B cell (primary cell): ENCODE measurements at places on chromosomes 16 and 17.

- no peak for DNase-seq
Measured at GRCh38 chr16:68105611-68106010, 20.4 kb downstream of the NFATC3 start.

DNA sequence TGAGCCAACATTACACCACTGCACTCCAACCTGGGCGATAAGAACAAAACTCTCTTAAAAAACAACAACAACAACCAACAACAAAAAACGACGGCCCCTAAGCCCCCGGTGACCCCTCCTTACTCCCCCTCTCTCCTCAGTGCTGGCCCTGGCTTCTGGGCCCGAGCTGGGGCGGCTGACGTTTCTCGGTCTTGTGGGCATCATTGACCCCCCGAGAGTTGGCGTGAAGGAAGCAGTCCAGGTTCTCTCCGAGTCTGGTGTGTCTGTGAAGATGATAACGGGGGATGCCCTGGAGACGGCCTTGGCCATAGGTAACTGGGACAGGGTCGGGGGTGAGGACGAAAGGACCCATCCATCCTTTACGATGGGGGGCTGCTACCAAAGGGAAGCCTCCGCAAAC lies 52.7 kb downstream of the MEAK7 start:
- no peak for DNase-seq

GRCh38 chr17:67293251-67294203 lies 48.5 kb upstream of the HELZ start:
- peak; percentile 70 for DNase-seq

- peak; percentile 84 for DNase-seq
Measured at GRCh38 chr17:77319211-77320043, 178.7 kb downstream of the SEC14L1 start.

GRCh38 chr17:40548982-40549685 lies 16.1 kb downstream of the CCR7 start:
- peak; percentile 43 for DNase-seq

DNA sequence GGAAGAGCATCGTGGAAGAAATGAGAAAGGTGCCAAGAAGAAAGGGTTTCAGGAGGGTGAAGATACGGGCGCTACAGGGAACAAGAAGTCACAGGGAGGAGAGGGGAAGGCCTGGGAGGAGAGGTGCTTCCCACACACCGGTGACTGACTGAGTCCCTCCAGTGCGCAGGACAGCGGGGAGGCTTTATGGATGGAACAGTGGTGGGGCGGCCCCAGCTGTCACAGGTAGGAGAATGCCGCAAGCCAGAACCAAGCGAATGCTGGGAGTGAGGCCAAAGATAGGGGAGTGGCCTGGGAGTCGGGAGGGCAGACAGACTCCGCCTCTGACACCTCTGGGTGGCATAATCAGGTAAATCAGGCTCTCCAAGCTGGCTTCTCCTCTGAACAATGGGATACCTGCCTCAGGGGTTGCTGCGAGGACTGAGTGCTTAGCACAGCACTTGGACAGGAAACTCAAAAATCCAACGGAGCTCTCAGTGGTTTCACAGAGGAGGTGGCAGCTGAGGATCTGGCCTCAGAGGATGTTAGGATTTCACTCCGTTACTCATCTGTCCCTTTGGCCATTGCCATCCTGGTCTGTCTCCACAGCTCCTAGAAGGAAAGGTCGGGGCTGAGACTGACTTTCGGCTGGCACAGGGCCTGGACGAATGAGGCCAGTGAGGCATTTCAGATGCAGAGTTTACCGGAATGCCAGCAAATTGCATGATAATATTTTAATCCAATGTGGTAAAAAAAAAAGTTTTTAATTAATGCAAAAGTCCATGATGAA lies 717 bp upstream of the CNP start:
- DNase-seq = peak; percentile 70
